ENCODE measurements at places on chromosomes 13 and 19.

- no peak for DNase-seq
Observed at GRCh38 chr13:106151056-106151699, 384.3 kb downstream of the EFNB2 start.

- DNase-seq: no peak
Observed at GRCh38 chr13:24671386-24672113, 8.7 kb upstream of the ATP12A start.

GRCh38 chr13:70960841-70961443 lies 852.7 kb upstream of the KLHL1 start:
- no peak for DNase-seq

DNA sequence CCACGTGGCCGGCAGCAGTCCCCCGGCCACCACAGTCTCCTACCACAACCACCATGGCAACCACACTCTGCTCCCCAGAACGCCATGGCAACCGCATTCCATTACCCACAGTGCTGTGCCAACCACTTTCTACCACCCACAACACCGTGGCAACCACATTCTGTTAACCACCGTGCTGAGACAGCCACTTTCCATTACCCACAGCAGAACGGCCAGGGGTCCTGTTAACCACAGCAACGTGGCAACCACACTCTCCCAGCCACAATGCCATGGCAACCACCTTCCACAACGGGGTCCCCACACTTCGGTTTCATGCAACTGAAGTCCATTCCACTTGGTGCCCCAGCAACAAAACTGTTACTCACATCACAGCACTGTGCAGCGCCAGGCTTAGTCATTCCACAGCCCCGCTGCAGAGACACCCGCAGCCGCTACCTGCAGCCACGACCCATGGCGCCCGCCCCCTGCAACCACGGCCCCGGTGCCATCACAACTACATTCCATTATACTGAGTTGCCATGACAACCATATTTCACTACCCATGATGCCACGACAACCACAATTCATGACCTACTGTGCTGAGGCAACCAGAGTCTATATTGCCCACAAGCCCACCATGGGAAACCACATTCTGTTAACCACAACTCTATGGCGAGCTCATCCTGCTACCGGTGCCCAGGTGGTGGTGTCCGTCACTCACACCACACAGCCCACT lies 10.0 kb downstream of the DPF1 start:
- DNase-seq: peak; percentile 18

DNA sequence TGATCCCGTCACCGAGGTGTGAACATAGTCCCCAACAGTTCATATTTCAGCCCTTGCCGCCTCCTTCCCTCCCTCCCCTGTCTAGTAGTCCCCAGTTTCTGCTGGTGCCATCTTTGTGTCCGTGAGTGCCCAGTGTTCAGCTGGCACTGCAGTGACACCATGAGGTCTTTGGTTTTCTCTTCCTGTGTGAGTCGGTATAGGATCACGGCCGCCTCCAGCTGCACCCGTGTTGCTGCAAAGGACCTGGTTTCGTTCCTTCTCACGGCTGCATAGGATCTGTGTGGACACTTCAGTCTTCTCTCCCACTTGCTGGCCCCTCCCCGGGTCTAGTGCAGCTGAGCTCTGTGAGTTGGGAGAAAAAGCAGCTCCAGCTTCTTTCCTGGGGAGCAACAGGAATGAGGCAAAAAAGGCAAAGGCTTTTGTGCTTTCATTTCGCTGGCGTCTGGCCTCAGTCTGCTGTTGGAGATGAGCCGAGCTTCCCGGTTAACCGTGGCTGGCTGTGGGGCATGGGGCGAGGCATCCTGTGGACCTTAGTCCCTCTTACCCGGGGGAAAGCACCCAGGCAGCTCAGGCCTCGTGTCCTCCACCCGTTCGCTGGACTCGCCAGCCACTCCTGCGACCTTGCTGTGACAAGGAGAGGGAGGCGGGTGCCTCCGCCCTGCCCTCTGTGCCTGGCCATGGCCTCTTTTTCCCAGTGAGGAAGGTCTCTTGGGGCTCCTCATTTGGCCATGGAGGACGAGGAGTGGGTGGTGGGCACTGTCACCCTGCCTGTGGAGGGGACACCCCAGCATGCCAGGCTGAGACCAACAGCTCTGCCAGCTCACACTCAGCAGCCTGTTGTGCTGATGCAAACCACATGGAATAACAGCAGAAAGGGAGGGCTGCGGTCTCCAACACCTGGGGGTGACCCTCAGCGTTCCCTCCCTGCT lies 196.5 kb downstream of the TEX29 start:
- no peak for DNase-seq

- DNase-seq: no peak
Observed at GRCh38 chr13:51549593-51549992, 34.7 kb upstream of the WDFY2 start.

GRCh38 chr19:17075864-17076542 lies 426 bp downstream of the MYO9B start:
- peak; percentile 12 for DNase-seq

DNA sequence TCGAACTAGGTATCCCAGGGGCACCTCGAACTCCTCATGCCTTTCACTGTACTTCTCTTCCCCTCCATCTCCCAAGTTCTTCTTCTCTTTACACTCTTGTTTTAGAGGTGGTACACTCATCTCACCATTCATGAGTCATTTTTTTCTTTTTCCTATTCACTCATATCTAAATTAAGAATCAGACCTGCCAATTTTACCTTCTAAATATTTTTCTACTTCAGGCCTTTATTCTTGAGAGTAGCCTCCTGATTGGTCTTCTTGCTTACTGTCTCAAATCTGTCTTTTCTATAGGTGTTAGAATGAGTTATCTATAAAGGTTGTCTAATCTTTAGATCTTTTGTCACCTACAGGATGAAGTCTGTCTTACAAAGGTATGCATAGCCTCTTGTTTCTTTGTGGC lies 20.7 kb downstream of the TDRD3 start:
- DNase-seq: no peak

DNA sequence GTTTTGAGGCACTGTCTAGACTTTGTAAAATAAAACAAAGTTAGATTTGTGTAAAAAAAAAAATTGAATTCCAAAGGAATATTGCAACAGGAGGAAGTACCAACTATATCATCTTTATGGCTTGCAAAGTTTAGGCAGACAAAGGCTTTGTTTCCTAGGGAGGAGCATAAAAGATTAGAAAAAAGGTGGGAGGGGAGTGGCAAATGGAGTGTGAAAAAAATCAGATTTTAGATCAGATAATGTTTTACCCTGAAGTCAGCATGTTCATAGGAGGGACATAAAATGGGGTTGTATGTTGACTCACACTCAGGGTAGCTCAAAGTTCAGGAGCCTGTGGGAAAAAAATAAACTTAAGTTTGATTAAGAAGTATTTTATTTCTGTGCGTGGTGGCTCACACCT lies 3.7 kb downstream of the ZNF85 start:
- no peak for DNase-seq

DNA sequence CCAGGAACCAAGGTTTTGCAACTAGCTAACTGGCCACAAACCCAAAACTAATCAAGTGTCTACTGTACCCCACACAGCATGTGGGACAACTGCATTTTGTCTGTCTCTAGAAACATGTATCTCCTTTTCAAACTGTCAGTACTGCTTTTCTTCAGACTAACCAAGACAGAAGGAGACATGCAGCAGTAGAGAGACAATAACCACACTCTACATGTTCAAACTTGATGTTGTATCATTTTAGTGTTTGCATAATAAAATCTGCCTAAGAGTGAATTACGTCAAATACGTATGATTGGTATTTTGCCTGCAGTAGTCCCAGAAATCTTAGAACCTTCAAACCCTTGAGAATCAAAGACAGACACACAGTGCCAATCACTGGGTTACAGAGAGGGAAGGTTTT lies 22.0 kb upstream of the FREM2 start:
- DNase-seq: no peak

DNA sequence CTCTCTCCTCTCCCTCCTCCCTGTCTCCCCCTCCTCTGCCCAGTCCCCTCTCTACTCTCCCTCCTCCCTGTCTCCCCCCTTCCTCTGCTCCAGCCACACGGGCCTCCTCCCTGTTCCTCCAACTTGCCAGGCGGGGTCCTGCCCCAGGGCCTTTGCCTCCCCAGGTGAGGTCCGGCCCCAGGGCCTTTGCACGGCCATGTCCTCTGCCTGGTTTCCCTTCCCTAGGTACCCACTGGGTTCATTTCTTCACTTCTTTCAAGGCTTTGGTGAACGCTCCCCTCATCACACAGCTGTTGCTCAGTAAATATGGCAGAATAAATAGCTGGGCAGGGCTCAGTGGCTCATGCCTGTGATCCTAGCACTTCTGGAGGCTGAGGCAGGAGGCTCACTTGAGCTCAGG lies 21.2 kb downstream of the MISP start:
- DNase-seq: no peak

DNA sequence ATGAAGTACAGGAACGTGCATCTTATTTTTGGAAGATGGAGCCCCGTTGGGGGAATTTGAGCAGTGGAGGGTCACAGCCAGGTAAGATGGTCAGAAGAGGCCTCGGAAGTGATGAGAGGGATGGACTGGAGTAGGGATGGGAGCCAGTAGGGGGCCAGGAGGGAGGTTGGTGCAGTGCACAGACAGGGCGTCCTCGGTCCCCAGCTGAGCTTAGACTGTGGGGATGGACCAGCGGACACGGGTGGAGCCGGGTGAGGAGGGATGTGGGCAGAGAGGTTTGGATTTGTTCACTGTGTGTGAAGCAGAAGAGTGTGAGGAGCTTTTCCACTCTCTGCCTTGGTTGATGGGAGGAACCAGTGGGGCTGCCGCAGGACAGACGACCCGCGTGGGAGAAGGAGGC lies 10.6 kb downstream of the RPS9 start:
- DNase-seq: no peak

DNA sequence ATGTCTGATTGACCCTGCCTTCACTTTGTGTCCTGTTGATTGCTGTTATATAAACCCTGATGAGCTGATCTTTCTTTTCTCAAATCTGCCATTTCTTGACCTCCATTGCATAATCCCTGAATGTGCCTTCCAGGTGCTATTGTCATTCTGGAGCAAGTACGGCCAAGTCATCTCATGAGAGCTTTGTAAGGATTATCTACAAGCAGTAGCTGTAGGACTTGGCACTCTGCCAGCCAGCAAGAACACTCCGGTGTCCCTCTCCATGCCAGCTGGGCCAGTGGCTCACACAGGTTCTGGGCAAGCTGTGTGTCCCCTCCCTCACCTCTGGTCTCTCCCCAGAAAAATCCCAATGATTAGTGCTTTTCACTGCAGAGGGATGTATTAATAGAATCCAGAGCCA lies 348.1 kb downstream of the FOXO1 start:
- DNase-seq: no peak

DNA sequence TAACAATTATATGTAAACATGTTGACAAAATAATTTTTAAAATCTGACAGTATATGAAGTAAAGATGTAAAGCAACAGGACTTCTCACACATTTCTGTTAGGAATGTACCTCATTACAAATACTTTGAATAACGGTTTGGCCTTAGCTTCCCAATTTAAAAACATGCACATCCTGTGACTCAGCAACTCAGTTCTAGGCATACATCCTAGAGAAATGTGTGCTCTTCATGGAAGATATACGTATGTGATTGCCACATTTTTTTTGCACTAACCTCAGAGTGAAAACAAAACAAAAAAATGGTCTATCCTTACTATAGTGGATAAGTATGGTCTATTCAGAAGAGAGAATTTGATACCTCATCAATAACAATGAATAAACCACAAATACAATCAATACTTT lies 314.6 kb downstream of the LIG4 start:
- DNase-seq: no peak

DNA sequence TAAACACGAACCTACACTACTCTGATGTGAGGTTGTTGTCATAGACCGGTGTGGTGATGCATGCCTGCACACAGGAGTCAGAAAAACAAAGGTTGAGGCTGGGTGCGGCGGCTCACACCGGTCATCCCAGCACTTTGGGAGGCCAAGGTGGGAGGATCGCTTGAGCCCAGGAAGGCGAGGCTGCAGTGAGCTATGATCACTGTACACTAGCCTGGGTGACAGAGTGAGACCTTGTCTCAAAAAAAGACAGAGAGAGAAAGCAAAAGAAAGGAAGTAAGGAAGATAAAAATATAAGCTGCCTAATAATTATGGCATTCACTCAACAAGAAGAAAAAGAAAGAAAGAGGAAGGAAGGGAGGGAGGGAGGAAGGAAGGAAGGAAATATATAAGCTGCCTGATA lies 9.3 kb downstream of the GP6 start:
- DNase-seq: no peak

- DNase-seq: no peak
Observed at GRCh38 chr13:51767100-51767499, 36.9 kb downstream of the DHRS12 start.

DNA sequence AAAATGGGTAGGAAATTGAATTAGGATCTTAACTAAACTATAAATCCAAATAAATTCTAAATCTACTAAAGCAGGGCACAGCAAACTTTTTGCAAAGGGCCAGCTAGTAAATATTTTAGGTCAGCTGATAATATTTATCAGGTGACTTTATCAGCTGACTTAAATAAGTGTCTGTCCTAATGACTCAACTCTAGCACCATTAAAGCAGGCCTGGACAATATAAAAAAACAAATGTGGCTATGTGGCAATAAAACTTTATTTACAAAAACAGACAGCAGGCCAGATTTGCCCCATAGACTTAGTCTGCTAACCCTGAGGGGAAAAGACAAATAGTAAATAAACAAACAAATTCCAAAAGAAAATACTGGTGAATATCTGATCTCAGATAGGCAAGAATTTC lies 27.7 kb upstream of the DOCK9 start:
- DNase-seq: no peak

DNA sequence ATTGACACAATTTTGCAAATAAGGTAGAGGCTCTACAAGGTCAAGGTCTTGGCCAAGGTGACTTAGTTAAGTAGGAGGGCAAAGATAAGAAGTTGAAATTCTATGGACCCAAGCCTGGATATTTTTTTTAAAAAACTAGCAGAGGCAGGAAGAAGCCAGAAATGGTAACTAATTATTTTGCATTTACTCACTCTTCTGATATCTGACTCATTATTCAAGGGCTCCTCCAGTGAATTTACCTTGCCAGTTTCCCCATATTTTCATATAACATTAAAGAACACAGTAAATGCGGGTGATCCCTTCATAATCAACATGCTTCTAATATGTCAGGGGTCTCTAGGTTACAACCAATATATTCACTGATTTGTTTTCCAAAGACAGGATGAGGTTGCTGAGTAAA lies 246.1 kb downstream of the LMO7 start:
- DNase-seq: no peak

GRCh38 chr13:79782541-79783205 lies 301.7 kb downstream of the NDFIP2 start:
- DNase-seq: no peak

GRCh38 chr19:17326595-17326966 lies 8.1 kb downstream of the ANO8 start:
- no peak for DNase-seq

Data from stimulated activated CD4-positive, alpha-beta T cell treated with anti-CD3 and anti-CD28 coated beads, Interleukin-1b, Interleukin-23, amount 100 ng/mL, for 1 hour (primary cell).